ENCODE measurements at places on chromosomes 7 and 10.

DNA sequence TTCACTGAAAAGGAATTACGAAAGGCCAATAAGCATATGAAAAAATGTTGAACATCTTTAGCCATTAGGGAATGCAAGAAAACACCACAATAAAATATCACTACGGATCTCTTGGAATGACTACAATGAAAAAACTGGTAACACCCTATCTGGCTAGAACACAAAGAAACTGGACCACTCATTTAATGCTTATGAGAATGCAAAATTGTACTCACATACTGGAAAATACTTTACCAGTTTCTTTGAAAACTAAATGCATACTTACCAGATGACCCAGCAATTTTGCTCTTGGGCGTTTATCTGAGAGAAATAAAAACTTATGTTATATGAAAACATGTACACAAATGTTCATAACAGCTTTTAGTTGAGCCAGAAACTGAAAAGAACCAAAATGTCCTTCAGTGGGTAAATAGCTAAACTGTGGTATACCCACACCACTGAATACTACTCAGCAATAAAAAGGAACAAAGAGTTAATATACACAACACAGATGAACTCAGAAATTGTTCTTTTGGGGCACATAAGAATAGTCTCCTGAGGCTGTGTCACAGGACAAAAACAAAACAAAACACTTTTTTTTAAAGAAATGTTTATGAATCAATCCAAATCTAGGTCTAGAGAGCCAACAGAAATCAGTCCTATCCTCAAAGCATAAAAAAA lies 23.5 kb downstream of the CNOT4 start:
- no peak for DNase-seq

GRCh38 chr10:80453842-80454512 lies at the start of gene TSPAN14:
TSS of gene TSPAN14 (plus strand) at chr10:80454310. CDS start at chr10:80489234, 34,924 bp downstream.
- no peak for DNase-seq

DNA sequence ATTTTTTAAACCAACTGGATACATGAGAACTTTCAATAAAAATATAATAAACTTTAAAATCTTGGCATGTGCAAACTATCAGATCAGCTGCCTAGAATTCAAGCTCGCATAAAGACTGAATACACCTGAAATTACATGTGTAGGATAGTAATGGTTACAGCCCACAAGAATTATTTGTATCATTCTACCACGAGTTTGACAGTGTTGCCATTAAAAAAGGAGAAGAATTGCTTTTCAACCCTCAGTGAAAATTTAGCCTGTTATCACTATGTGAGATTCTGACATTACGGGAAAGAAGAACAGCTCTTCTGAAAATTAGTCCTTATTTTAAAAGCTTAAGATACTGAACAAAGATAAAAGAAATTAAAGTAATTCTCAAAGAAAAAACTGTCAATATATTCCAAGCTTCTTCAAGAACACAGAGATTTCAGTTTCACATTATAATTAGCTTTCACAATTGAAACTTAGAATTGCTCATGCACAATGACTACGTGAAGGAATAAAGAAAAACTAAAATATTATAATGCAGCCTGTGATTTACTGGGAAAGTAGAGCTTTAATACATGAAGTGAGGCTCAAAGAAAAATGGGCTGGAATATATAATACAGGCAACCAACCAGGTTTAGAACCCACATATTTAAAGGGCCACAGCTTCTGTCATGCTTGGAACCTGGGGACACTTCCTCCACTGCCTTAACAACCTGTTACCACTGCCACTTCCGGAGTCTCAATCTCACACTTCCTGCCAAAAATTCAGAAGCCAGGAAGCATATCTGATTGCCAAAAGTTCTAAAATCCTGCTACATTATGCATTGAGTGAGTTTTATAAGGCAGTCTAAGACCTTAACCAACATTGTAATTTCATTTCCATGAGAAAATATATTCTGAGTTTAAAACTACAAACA lies 23.2 kb downstream of the TPK1 start:
- DNase-seq = peak; percentile 14

DNA sequence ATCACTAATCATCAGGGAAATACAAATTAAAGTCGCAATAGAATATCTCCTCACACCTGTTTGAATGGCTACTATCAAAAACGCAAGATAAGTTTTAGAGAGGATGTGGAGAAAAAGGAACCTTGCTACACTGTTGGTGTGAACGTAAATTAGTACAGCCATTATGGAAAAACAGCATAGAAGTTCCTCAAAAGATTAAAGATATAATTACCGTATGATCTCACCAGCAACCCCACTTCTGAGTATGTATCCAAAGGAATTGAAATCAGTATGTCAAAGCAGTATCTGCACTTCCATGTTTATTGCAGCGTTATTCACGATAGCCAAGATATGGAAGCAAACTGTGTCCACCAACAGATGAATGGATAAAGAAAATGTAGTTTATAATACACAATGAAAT lies 164.4 kb downstream of the ZNF365 start:
- no peak for DNase-seq

DNA sequence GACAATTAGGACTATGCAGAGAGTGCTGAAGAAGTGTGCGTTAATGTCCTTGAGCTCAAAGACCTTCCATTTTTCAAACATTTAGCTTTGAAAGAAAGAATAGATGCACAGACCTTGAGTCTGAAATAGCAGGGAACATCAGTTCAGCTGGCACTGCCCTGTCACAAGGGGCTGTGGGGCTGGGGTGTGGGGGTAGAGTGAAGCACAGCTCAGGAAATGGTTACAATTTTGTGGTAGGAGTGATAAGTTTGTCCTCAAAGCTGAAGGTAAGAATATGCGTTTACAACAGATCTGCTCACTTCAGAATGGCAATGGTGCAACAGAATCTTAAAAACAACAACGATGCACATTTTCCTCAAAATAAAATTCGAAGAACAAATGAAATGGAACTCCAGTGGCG lies 33.6 kb downstream of the SMKR1 start:
- DNase-seq = peak; percentile 6

DNA sequence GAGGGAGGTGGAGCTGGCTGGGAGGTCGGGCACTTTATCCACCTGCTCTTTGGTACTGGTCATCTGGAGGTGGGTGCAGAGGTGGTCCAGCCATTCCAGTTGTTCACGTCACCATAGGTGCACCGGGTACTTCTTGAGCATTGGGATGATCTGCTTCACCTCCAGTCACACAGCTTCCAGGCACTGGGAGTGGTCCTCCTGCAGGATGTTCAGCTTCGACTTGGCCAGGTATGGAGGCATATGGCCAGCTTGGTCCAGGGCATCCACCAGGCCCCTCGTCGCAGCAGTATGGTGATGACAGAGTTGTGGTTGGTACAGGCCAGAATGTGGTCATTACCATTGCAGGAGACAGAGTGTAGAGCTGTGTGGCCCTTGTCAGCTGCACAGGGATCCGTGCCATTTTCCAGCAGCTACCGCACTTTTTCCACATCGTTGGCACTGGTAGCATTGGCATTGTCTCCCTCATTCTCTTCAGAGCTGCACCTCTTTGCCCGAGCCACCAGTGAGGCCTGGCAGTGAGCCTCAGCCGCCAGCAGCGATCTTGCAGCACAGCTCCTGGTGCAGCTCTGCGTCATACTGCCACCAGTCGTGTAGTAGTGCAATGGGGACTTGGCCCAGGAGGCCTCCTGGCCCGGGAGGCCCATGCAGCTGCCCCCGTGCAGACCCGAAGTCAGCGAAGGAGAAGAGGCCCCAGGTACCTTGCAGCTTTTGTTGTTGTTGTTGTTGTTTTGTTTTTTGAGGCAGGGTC lies 150.9 kb downstream of the ZNF22 start:
- DNase-seq = no peak

GRCh38 chr7:11252011-11252607 lies 278.4 kb downstream of the PHF14 start:
- DNase-seq = no peak

GRCh38 chr7:16345979-16346958 lies 75.1 kb downstream of the CRPPA start:
- no peak for DNase-seq

DNA sequence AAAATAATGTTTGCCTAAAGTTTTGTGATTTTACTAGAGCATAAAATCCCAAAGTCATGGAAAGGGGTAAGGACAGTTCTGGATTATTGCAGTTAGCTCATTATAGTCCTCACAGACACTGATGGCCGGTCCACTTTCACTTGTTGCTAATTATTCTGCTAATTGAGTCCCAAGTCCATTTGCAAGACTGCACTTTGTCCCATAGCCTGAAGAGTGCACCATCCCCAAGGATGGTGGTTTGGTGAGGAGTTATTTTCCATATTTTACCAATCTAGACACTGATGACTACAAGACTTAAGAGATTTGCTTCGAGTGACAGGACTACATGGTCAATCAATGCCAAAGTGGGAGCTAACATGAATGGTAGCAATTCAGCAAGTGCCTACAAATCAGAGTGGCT lies 181.8 kb upstream of the CACNA2D1 start:
- no peak for DNase-seq

- no peak for DNase-seq
These were observed 16.7 kb upstream of the DMBT1 start for GRCh38 chr10:122543676-122544445.

DNA sequence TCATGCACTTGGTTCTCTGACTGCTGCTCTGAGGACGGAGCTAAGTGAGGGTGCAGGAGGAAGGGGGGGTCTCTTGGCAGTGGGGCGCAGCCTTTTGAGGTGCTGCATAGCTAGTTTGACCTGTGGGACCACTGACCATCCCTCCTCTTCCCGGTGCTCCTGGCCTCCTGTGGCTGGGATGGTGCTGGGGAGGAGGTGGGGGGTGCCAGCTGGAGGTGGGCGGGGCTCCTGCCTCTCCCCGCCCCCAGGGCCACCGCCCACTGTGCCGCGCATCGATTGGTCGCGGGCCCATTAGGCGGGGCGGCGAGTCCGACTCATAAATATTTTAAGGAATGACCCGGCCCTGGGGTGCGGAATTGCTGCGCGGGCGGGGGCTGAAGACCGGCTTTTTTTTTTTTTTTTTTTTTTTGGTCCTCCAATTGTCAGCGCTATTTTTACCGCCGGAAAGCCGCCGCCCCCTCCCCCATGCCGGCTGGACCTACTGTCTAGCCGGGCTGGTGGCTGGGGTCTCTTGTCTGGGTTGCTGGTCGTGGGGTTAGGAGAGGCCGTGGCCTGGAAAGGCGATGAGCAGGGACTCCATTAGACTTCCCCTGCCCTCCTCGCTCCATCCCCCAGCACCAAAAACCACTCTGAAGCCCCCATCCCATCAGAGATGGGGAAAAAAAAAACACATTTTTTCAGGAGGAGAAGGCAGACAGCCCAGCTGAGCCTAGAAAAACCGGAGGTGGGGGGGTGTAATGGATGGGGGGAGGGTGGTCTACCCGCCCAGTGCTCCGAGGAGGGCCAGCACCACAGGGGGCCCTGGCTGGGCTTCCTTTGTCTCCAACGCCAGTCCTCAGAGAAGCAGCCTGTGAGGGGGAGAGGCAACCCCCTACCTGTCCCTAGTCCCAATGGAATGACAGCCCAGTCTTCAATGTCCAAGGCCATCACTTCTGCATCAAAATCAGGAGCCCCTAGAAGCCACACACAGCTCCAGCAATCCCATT lies 6.4 kb downstream of the SH2B2 start:
- no peak for DNase-seq

DNA sequence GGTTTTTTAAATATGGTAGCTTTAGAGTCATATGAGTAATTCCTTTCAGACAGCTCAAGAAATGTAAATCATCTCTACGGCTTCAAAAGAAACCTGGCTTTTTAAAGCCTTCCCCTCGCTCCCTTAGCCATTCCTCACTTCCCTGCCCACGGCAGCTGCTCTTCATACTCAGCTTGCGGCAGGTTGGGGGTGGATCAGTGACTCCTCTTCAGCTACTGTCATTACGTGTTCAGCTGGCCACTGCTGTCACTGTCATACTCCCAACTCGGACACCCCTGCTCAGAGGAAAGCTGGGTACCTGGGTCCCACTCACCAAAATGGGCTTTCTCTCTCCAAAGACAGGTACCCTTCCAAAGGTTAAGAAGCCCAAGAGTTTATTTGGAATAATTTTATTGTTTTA lies 6.6 kb downstream of the YWHAG start:
- DNase-seq = no peak

DNA sequence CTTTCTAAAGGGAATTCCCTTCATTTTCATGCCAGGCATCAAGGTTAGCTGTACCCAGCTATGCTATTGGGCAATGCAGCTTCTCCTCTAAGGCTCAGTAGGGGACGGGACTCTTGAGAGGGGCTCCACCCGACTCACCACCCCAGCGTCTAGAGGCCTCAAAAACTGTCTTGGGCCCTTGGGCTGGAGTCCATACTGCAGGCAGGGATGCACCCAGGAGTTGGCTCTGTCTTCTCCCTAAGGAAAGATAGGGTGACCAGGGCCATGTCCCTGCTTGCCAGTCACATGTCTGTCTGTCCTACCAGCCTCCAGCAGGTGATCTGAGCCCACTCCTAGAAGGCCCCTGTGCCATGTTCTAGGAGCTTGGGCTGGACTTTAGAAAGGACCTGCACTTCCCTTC lies 1.2 kb downstream of the OPN4 start:
- no peak for DNase-seq

- no peak for DNase-seq
These were observed 445.2 kb upstream of the FZD8 start for GRCh38 chr10:36087006-36088005.

DNA sequence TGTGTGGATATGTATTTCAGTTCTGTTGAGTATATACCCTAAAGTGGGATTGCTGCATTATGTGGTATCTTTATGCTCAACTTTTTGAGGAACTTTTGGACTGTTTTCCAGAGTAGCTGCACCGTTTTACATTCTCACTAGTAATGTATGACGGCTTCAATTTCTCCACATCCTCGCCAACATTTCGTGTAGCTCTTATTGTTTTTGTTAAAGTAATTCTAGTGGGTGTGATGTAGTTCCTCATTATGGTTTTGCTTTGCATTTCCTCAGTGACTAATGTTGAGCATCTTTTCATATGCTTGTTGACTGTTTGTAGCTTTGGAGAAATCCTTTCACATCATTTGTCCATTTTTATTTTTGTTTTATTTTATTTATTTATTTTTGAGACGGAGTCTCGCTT lies 4.5 kb downstream of the STMP1 start:
- no peak for DNase-seq

DNA sequence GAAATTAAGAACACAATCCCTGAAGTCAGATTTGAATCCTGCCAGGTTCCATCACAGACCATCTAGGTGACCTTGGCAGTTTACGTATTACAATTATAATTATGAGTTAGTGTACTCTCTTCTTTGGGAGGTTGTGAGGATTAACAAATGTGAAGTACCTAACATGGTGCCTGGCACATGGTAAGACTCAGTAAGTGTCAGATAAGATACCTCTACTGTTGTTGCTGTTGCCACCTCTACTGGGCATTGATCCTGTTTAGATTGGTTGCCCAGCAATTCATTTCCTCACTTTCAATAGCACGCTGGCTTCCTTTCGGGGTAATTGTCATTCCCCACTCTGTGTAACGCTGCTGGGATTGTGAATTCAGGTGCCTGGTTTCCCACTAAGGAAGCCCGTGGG lies 31.7 kb upstream of the HGF start:
- DNase-seq = no peak

GRCh38 chr10:50563906-50564305 lies 59.9 kb downstream of the SGMS1 start:
- no peak for DNase-seq

- no peak for DNase-seq
These were observed 100.6 kb downstream of the GRB10 start for GRCh38 chr7:50682079-50682478.

- DNase-seq = no peak
These were observed 264.2 kb upstream of the SLC26A5 start for GRCh38 chr7:103710247-103710646.

Data from stimulated activated CD8-positive, alpha-beta memory T cell treated with anti-CD3 and anti-CD28 coated beads, Interleukin-7, amount 100 ng/mL, for 4 hours (primary cell).